ENCODE measurements at places on chromosomes 6 and 20.

DNA sequence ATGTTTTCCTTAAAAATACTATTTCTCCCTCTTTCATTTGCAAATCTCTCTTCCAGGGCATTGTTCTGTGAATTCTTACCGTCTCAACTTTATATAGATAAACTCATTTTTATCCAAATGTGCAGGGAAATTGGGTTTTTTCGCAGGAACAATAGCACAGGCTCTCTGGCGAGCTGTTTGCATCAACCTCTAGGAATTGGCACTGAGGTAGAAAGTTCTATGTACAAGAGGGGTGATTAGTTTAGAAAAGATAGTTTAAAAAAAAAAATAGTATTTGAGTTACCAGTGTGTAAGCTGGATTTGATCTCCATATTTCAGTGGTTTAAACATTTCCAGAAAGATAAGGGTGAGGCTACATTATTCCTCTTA is 129.7 kb upstream of the BTN3A2 start:
- DNase-seq: no peak

- DNase-seq: no peak
Measured at GRCh38 chr6:157203312-157203744, 120.0 kb downstream of the TMEM242 start.

GRCh38 chr6:121776054-121776453 is 340.6 kb downstream of the GJA1 start:
- DNase-seq: no peak

- DNase-seq: no peak
Measured at GRCh38 chr6:153096792-153097191, 34.3 kb downstream of the RGS17 start.

DNA sequence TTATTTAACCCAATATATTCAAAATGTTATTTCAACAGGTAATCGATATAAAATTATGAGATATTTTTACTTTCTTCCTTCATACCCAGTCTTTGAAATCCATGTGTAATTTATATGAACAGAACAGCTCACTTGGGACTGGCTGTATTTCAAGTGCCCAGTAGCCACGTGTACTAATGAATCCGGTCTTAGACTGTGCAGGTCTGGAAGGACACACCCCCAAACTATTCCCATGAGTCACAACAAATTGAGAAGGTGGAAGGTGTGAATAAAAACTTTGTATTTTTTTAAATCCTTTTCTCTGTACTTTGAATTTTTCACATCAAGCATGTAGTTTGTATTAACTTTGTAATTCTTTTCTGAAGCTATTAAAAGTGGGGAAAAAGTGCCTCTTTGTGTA is 2.8 kb downstream of the UNC5CL start:
- DNase-seq: no peak

- no peak for DNase-seq
Measured at GRCh38 chr20:50537546-50538201, 27.5 kb downstream of the PTPN1 start.

GRCh38 chr20:20303742-20304141 is 64.2 kb upstream of the INSM1 start:
- DNase-seq: no peak

- no peak for DNase-seq
Measured at GRCh38 chr6:48080227-48081009, 30.6 kb downstream of the PTCHD4 start.

GRCh38 chr20:25730862-25731261 is 34.2 kb upstream of the ZNF337 start:
- no peak for DNase-seq

GRCh38 chr6:79461205-79461604 is 76.0 kb downstream of the LCA5 start:
- no peak for DNase-seq

GRCh38 chr20:2984028-2984501 is 59.4 kb upstream of the GNRH2 start:
- DNase-seq: no peak

- DNase-seq: no peak
Measured at GRCh38 chr6:149567945-149568585, 1.9 kb downstream of the GINM1 start.

DNA sequence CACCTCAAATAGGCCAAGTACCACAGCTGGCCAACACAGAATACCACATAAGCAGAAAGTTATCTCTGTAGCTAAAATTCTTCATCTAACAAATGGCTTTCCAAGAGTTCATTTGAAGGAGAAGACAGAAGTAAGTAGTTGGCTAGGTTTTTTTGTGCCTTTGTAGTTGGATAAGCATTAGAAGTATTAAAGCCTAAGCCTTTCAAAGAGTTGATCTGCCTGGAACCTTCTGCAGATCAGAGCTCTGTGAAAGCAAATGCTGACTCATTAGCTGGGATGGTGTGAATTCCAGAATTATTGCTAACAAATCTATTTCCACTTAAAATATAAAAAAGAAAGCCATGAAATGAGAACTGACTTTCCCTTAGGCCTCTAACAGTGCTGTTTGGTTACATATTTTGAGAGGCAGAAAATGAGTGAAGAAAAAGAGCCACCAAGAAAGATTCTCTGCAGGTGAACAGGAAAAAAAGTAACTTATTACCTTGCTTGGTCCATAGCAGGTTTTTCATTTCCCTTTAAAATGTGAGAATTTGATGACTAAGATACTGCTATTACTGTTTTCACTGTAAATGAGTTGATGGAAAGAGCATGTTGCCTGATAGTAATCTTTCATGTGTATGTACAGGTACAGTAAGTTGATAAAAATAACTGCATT is 763.2 kb upstream of the FLRT3 start:
- DNase-seq: no peak

DNA sequence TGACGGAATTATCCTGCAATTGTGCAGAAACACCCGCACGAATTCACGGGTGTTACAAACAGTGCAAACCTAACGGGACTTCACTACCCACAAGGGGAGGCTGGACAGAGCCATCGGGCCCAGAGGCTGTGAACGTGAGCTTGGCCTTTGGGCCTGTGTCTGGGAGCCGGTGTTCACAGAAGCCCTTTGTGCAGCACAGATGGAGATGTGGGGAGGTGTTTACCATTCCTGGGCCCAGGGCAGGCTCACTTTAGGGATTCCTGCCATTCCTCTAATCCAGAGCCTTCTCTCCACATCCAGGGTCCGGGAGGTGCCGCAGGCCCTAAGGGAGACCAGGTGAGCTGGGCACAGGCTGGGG is 15.0 kb downstream of the COL9A3 start:
- DNase-seq: no peak

- no peak for DNase-seq
Measured at GRCh38 chr6:43840490-43841218, 70.6 kb downstream of the VEGFA start.

DNA sequence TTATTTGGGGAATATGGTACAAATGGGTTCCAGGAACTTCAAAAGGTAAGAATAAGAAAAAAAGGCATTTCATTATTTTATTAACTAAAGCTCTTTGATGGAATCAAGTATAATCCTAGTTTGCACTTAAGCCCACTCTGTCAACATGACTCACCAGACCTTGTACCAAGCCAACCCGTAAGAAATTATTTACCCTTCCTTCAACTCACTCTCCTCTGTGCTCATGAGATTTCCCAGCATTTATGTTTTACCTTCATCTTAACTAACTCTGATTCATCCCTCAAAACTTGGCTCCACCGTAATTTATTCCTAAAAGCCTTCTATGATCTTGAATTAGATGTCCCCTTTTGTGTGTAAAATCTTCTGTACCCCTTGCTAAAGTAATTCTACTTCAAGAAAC is 308.7 kb downstream of the PKHD1 start:
- DNase-seq: no peak

DNA sequence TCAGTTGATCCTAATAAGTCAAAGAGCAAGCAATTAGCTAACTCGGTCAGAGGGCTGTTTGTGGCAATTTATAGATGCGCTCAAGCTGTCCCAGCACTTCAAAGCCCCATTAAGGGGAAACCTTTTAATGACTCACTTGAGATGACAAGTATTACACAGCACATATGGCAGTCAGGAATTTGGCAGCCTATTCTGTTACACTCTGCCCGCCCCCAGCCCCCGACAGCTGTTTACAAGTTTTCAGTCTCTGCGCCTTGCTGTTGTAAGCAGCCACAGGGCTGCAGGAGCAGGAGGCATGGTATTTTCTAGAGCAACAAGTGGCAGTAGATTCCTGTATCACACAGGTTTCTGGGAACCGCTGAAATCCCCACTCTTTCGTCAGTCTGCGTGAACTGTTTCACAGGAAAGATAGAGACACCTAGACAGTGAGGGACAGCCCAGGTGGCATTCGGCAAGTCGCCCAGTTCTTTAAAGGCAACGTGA is 263.0 kb downstream of the FOXC1 start:
- DNase-seq: no peak

- no peak for DNase-seq
Measured at GRCh38 chr6:25431306-25431974, 152.3 kb downstream of the CARMIL1 start.

DNA sequence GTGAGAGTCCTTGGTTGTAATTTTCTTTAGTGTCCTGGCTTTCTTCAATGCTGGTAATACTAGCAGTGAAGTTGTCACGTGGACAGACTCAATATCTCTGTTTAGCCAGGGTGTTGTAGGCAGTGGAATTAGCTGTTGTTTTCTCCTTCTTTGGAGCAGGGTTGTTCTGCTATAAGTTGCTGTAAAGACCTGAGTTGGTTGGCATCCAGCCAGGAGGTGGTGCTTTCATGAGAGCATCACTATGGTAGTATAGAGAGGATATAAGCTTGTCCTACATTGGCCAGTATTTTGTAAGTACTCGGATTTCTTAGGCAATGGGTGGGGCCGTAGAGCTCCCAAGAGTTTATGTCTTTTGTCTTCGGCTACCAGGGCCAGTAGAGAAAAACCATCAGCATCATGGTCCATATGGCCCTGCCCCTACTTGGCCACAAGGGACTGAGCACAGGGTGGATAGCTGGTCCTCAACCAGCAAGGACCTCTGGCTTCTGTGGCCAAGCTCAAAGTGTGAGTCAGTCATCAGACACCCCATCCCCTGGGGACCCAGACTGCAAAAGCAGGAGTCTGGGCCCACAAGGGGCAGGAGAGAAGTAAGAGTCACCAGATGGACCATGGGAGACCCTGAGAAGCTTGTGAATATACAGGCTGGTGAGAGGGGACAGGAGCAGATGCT is 127.9 kb upstream of the NXT1 start:
- DNase-seq: no peak

DNA sequence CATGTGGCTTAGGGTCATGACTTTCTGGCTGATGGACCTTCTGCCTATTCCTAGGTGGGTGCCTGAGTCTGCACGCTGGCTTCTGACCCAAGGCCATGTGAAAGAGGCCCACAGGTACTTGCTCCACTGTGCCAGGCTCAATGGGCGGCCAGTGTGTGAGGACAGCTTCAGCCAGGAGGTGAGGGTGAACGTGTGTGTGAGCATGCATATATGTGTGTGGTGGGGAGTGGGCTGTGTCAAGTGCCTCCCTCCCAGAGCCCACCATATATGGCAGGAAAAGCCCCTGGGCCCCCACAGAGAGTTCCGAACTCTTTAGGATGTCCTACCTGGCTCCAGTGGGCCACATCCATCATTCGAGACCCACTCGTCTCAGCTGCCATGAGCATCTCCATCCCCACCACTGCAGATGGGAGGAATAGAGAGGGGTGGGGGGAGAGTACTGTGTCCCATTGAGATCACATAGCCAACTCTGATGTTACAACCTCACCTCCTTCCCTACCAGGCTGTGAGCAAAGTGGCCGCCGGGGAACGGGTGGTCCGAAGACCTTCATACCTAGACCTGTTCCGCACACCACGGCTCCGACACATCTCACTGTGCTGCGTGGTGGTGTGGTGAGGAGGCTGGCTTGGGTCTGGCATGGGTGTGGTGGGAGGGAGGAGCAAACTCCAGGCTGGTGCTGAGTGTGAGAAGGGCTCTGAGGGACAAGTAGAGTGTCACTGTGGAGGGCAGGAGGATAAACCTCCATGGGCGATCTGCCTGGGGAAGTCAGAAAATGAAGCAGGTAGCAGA is 3.2 kb downstream of the SLC22A7 start:
- DNase-seq: no peak

DNA sequence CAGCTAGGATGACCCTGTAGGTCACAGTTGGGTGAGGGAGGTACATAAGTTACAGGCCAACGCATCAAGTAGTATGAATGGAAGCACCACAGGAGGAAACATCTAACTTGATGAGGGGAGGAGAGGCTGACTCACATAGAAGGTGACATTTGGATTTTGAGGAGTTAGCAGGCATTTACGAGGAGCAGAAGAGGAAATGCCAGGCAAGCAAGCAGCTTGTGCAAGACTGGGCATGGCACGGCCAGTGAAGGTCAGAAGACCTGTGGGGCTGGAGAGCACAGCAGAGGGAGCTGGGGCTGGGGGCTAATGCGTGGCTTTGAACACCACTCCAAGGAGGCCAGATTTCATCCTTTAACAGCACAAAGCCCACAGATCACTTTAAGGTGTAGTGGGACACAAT is 37.8 kb downstream of the MUC22 start:
- DNase-seq: no peak

- no peak for DNase-seq
Measured at GRCh38 chr20:51022803-51023616, at the start of gene KCNG1. Gene KCNG1, minus strand, starts transcription at chr20:51023107. Its CDS starts 12,769 bp downstream, at chr20:51010338.

GRCh38 chr6:90787446-90787845 is 200.6 kb upstream of the MAP3K7 start:
- DNase-seq: no peak

All from activated CD4-positive, CD25-positive, alpha-beta regulatory T cell (primary cell).